Stimulated activated CD8-positive, alpha-beta memory T cell treated with anti-CD3 and anti-CD28 coated beads, Interleukin-4, amount 100 ng/mL, for 4 hours (primary cell): ENCODE measurements at places on chromosomes 4 and X.

DNA sequence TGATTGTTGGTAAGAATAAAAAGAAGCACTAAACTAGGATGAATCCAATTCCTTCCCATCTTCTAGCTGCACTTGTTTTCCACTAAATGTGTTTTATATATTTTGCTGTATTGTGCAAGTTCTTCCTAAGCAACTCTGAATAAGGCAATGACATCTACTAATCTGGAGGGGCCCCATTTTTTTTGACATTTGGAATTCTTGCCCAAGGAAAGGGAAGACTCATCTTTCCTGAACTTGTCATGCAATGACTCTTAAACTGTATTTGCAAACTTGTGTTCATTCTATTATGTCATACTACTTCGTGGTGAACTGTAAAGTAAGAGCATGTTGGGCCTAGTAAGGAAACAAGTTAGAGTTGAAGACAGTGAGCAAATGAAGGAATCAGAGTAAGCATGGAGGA, 45.9 kb downstream of the FREM3 start:
- no peak for DNase-seq

GRCh38 chr4:52783069-52783468, 31.8 kb upstream of the ERVMER34-1 start:
- no peak for DNase-seq

DNA sequence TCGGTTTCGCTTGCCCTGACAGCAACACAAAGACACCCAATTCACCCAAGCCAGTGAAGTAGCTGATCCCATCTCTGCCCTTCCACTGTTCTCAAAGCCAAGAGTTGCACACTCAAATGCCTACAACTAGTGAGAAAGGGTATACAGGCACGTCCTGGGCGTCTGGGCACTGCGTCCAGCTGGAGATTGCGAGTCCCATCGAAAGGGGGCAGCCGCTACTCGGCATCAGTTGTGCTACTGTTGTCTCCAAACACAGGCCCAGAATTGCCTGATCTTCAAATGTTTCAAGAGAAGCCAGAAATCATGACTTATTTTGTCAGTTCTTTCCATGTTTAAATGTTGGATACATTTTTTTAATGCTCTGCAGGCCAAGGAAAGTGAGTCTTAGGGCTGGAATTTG, 487.8 kb downstream of the BCOR start:
- DNase-seq, result no peak

GRCh38 chrX:103360092-103360491, 3.8 kb downstream of the TCEAL9 start:
- no peak for DNase-seq

- DNase-seq, result no peak
These were observed 15.7 kb upstream of the RUFY3 start for GRCh38 chr4:70706044-70706461.

DNA sequence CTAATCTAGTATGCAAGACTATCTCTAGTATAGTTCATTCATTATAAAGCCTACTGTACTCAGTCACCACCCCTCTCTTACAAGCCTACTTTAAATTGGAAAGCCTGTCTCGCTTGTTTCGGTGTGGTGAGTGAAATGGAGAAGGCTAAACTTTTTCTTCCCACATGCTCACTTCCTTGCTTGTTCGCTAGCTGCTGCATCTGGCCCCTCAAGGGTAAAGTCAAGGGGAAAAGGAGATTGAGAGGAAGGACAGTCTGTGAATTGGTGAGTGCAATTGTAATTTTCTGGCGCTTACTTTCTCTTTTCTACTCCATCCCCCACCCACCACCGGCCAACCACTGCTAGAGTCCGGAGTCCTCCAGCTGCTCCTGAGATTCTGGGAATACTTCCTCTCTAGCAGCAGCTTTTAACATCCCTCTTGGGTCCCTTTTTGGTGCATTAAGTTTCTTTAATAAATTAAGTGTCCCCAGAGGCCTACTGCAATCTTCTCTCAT, 12.1 kb upstream of the ARAP2 start:
- no peak for DNase-seq

- DNase-seq, result no peak
These were observed 82.0 kb downstream of the ANXA10 start for GRCh38 chr4:168174308-168174707.

DNA sequence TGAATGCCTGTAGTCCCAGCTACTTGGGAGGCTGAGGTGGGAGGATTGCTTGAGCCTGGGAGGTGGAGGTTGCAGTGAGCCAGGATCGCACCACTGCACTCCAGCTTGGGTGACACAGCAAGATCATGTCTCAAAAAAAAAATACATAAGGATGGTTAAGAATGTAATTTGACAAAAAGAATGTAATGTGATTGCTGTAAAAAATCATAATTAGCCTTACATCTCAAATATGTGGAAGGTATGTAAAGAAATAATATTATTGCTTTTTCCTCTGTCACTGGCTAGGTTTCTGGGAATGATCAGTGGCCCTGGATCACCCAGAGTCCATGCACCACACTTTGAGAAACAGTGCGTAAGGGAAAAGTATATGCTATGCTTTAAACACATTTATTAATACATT, 106.1 kb upstream of the C1GALT1C1 start:
- DNase-seq, result no peak

DNA sequence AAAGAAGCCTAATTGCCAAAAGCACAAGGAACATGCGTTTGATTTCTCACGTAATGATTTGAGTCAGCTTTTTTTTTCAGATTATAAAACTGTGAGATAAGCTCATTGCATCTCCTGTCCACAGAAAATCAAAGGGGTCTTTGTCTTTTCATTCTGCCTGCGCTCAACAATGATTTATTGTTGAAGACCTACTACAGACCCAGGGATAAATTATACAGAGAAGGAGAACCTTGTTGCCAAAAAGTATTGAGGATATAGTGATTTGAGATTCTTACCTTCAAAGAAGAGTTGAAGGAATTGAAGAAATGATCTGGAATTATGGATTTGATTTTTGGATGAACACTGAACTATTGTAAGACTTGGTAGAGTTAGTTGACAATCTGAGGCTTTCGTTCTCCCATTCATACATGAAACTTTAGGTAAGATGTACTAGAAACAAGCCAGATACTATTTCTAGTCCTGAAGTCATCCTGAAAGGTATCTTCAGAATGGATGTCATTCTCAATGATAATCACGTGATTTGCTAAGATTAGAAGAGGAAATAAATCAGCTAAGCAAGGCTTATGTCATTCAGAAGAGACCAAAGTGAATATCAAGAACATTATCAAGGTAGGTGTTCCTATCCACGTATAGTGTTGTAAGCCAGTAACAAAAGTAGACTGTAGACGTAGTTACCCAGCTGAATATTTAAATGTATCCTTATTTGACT, 71.1 kb upstream of the SCOC start:
- no peak for DNase-seq

GRCh38 chrX:53882331-53882730, 161.9 kb downstream of the PHF8 start:
- no peak for DNase-seq

DNA sequence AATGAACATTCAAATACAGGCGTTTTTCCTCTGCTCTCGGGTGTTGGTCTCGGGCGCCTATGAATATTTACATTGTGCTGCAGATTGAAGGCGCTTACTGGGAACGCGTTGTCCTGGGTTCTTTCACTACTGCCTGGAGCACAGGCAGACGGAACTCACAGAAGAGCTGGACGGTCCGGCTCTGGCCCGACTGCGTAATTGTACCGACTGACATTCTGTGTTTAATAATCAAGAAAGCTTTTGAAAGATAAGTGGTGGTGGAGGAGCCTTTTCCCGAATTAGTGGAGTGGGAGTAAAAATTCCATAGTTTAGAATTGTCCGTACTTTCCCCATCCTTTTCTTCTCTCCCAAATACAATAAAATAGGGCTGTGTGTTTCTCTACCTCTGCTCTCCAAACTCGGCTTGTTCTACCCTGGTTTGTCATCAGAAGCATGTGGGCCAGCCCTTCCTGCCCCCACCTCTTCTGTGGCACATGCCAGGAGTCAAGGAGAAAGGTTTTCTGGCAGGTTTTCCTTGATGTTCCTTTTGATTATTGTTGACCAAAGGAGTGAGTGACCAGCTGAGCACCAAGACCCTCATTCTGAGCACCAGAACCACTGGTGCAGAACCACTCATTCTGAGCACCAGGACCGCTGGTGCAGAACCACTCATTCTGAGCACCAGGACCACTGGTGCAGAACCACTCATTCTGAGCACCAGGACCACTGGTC, 2.3 kb downstream of the FHDC1 start:
- no peak for DNase-seq

GRCh38 chrX:23898412-23898959, 9.3 kb downstream of the APOO start:
- DNase-seq, result no peak

DNA sequence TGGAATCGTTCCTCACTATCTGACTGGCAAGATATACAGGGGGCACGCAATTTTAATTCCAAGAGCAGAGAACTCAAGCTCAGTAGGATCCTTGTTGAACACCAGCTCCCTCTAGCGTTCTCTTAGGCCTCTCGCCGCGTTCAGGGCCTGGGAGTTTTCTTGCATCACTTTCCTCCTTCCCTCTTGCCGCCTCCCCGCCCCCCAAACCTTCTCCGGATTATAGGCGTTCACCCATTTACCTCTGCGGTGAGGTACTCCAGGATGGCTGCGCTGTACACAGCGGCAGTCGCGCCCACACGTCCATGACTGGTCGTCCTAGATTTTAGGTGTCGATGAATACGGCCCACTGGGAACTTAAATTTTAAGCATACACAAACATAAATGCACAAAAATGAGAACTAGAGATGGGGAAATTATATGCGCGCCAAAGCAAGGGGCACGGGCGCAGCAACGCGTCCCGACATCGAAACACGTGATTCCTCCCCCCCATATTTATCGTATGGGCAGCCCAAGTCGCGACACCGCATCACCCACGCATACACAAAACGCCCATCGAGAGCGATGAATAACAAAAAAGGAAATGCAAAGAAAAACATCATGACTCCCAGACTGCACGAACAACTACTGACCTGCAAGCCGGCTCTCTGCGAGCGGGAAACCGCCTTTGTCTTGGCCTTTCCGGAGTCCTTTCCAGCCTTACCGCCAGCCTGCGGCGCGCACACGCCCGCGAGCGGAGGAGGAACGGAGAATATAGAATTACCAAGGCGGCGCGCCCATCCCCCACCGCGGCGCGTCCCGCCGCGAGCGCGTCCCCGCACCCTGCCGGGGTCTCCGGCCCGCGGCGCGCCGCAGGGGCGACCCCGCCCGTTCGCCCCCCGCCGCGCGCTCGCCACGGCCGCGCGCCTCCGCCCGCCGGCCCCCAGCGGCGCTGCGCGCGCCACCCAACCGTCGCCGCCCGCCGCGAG, 759 bp downstream of the H2AZ1 start:
- peak; percentile 75 for DNase-seq

DNA sequence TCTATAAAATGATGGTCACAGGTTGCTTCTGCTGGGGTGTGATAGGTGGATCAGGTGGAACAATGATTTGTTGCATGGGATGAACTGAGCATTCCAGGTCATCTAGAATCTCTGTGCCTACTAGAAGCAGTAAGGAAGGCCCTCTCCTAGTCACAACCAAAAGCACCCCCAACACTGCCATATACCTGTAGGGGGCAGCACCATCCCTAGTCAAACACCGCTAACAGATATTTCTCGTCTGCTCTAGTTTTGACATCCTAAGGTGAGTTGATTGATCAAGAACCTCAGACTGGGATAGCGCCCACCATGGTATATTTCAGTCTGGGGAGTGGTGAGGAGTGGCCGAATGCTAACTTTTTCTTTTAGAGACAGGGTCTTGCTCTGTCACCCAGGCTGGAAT, 160.2 kb downstream of the NHS start:
- DNase-seq, result no peak

DNA sequence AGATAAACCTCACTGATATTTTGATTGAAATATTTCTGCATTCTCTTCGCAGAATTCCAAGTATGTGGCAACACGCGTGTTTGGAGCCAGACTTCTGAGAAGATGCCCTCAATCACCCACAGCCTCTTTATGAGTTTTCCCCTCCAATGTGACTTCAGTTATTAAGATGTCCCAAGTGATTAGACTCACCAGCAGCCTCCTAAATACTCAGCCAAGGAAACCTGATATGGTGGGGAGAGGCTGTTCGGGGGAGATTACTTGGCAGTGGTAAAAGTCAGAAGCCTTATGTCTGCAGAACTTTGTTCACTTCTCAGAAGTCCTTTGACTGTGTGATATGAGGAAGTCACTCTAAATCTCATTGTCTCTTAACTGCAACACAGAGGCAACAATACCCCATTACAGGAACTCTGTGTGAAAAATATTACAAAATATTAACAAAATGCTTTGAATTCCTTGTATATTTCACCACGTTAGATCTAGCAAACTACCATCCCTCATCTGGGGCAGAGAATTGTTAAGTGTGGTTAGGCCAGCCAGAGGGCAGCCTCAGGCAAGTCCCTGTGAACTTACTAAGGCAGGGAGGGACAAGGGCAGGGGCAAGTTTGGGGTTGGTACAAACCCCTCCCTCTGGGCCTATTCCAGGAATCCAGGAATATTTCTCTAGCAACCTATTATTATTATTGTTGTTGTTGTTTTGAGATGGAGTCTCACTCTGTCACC, 151.4 kb upstream of the USP9X start:
- DNase-seq, result no peak

GRCh38 chrX:71652405-71652804, 14.9 kb upstream of the LOC101059915 start:
- peak; percentile 29 for DNase-seq
